Naive B cell (primary cell): ENCODE measurements at places on chromosomes 7 and 10.

DNA sequence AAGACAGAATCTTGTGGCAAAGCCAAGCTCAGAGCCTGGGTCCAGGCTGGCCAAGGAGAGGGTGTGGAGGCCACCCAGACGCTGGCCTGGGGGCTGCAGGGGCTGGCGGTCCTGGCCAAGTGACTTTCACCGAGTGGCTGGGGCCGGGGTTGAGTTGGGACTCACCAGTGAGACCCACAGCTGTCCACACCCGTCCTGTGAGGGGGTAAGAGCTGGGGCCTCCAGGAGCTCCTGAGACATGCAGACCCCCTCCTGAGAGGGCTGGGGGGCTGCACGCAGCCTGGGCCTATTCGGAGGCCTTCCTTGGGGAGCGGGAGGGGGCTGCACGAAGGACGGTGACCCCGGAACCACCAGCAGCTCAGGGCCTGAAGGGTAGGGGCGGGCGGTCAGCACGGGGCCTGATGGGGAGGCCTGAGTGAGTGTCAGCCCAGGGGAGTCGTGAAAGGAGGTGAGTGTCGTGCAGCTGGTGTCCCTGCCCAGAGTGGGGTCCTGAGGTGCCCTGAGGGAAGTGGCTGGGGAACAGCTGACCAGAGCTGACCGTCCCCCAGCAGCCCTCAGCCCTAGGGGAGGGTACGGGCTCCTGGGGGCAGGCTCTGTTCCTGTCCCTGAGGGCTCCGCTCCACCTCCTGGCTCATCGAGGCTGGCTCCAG, 100.9 kb downstream of the FOXL3 start:
- no peak for DNase-seq

DNA sequence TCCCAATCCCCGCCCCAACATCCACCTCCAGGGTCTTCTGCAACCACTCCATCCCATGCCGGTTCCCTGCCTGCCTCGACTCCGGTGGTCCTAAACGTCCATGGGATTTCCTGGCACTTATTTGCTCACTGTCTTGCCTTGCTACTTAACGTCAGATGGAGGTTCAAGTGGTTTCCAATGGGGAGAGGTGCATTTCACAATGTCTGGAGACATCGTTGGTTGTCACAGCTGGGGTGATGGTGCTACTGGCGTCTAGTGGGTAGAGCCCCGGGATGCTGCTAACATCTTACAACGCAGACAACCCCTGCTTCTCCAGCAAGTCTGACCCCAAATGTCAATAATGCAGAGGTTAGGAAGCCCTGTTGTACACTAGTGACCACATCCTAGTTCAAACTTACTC, 82.9 kb upstream of the ANLN start:
- no peak for DNase-seq

- no peak for DNase-seq
Observed at GRCh38 chr10:106502641-106503040, 661.9 kb downstream of the SORCS1 start.

GRCh38 chr7:46685051-46685450, 764.0 kb upstream of the IGFBP3 start:
- no peak for DNase-seq

DNA sequence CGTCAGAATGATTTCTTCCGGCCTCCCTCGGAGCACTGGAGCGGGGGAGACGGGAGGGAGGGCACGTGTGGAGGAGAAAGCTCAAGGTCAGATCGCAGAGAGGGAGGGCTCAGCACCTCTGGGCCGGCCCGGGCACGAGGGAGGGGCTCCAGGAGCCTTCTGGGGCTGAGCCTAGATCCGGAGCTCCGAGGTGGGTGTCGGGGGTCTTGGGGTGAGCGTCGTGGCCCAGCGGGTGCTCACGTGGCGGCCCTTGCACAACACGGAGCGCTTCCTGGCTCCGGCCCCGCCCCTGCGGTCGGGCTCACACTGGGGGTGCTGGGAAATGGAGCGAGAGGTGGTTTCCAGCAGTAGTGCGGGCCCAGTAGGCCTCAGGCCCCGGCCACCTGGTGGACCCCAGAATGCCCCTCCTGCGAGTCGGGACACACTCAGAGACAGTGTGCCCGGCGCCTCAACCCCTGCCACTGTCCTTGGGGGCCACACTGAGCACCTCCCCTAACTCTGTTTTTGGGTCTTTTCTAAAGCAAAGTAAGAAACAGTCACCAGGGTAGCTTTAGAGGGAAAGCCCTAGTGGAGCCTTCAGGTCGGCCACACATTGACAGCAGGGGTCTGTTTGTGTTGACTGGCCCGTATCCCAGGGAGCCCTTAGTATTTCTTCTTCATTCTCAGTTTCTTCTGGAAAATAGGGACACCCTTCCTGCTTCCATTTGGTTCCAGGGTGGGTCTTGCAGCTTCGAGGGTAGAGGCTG, 798 bp downstream of the PPIF start:
- peak; percentile 70 for DNase-seq

GRCh38 chr10:43225004-43225786, 41.7 kb downstream of the RASGEF1A start:
- no peak for DNase-seq

DNA sequence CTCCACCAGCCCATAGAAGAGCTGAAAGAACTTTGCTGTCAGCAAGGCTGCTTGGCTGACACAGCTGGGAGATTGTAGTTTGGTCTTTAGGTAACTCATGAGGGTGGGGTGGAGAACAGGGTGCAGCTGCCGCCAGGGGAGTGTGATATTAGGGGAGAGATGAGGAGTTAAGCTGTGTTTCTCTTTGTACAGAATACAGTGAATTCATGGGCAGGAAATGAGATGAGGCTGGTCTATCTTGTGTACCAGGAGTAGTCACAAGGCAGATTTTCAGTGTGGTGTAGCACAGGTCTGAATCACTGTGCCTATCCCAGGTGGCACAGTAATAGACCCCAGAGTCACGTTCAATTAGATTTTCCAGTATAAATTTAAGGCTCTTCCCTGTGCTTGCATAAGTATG, 56.6 kb upstream of the TARP start:
- no peak for DNase-seq

DNA sequence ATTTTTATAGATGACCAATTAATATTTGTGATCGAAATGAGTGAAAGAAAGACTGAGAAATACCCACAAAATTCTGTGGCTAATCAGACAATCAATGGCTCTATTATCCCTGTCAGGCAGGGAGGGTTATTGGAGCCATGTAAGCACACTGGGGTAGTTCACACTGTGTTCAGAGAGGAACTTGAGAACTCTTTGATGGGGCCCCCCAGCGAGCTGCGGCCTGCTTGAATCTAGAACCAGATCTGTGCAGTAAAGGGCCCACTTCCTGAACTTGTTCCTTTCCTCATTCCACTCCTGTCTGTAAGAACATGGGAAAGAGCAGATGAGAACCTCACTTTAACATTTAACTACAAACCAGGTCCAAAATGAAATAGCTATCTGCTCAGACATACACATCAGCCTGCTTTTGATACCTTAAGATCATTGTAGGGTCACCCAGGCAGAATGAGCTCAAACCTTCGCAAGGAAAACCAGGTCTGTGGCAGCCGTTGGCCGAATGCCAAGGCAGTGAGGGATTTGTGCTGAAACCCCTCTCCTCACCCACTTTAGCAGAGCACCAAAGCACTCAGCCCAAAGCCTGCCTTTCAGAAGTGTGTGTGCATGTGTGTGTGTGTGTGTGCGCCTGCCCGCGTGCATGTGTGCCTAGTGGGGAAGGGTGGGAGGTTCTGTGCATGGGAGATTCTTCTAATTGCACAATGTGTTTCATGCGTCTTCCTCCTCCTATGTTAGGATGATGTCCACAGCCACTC, 365.6 kb upstream of the MGMT start:
- DNase-seq = no peak

GRCh38 chr7:150378115-150378852, 846 bp upstream of the ZNF775 start:
- DNase-seq = no peak

DNA sequence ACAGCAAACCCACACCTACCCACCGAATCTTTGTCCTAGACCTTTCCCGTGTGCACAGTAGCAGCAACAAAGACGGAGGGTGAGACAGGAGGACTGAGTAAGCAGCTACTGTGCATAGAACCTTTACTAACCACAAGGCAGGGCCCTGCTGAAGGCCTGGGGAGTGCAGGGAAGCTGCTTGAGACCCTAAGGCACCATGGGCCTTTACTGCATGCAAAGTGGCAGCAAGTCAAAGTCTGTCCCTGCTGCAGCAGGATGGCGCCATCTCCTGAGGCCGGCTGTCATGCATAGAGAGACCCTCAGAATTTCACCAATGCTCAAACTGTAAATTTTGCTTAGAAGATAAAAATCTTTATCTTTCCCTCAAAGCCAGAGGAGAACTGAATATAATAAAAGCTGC, 610.5 kb downstream of the ACTR3B start:
- DNase-seq = no peak

GRCh38 chr7:79653136-79653631, 199.7 kb upstream of the MAGI2 start:
- DNase-seq = no peak

DNA sequence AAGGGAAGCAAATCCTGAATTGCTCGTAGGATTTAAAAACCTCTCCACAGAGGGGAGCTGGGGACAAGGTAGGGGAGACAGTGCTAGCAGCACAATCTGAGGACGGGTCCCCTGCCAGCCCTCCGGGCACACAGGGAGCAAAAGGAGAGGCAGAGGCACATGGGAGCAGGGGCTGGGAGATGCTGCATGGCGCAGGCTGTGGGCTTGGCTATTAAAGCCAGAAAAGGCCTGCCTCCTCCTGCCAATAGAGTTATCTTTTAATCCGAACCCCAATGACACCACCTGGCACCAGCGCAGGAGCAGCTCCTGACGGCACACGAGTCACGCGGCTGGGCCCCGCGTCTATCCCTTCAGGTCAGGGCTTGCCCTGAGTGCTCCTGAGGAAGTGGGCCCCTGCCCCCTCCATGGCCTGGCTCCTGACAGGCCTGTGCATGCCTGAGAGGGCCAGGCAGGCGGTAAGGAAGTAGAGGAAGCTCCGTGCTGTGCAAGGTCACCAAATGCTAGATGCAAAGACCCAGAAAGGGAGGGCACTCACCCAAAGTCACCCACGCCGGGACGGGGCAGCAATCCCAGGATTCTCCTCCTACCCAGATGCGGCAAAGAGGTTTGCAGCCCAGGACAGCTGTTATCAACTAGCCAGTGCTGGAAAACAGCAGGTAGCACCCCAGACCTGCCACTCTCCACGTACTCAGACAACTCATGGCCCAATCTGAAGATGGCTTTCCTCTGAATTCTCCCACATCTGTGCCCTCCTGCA, 28.1 kb downstream of the DLG5 start:
- DNase-seq = no peak

- peak; percentile 6 for DNase-seq
Observed at GRCh38 chr10:104080762-104081161, 4.9 kb downstream of the COL17A1 start.

DNA sequence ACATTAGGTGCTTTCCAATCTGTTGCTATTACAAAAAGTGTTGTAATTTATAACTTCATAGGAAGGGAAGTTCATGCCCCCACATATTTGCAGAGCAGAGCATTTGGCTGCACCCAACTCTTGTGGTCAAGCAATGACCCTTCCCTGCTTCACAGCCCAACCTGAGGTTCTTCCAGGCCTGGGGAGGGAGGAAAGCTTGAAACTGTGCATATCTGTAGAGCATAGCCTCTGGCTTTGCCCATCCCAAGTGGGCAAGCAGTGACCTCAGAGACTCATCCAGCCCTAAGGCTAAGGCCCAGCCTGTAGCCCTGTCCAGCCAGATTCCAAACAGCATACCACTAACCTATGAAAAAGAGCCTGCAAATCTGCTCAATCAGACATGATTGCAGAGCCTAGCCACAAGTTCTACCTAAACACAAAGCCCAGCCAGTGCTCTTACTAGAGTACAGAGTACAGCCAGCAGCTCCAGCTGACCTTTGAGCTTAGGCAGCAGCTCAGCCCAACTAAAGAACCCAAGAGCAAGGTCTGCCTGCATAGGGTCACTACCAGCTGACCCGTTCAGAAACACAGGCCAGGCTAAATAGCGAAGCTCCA, 14.4 kb upstream of the GSTK1 start:
- DNase-seq = no peak

GRCh38 chr10:77702166-77702565, 64.6 kb upstream of the KCNMA1 start:
- no peak for DNase-seq

- no peak for DNase-seq
Observed at GRCh38 chr10:89373916-89374711, 3.7 kb upstream of the IFIT1B start.

DNA sequence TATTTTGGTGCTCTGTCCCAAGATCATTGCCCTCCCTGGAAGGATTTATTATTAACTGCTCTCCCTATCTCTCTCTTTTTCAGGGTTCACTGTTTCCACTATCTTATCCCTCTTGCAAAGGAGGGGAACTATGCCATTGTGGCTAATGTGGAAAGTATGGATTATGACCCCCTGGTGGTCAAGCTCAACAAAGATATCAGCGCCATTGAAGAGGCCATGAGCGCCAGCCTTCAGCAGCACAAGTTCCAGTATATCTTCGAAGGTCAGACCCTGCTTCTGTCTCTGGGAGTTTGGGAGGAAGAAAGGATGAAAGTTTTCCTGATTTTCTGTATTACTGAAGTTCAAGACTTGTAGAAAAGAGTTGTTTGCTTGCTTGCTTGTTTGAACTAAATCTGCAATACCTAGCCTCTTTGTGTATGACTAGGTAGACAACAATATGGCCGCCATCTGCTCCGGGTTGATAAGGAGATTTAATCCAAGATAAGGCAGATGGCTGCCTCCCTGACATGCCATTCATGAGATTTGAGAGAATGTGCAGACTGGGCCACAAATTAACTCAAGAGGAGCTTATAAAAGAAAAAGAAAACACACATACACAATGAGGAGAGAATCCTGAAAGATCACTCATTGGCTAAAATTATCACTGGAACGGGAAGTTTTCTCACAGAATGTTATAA, 122.2 kb upstream of the LRGUK start:
- no peak for DNase-seq

GRCh38 chr7:1632916-1633785, 36.9 kb upstream of the ELFN1 start:
- DNase-seq = no peak

DNA sequence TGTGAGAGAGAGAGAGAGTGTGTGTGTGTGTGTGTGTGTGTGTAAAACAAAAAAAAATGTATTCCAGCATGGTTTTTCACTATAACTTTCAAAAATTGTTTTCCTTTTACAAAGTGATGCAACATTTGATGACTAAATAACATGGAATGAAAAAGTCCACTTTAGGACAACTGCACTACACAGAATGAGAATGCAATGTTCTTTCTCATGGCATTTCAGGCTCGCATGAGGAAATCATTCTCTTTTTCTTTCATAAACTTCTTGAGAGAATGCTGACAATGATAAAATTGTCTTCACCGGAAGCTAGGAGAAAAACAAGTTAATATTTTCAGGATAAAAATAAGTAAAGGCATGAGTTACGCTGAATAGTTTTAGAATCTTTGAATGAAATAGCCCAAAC, 53.7 kb downstream of the SLC16A12 start:
- DNase-seq = no peak

GRCh38 chr7:16961641-16962040, 79.9 kb upstream of the AGR3 start:
- DNase-seq = no peak

DNA sequence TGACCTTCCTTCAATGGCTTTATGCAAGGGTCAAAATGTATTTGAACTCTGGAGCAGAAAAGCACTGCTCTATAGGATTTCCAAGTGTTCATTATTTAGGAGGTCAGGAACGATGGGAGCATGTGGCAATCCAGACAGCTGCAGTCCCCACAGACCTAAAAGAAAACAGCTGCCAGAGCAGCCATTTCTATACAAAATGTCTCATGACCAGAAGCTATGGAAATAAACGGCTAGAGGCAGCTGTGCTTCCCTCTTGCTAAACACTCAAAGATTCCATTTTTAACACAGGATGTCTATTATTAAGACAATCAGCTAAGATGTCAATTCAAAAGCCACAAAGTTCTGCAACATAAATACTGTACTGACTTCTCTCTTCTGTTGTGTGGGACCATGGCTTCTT, 879.1 kb upstream of the C7orf33 start:
- no peak for DNase-seq

GRCh38 chr7:1127001-1127400, 33.0 kb downstream of the ZFAND2A start:
- DNase-seq = no peak
